Urinary bladder (tissue), 4 donors: ENCODE measurements at places on chromosomes 2 and 18. TPM values are rescaled to one million over a fixed set of nuclear protein-coding genes. Genes with fewer than 3 reads are reported as not detected.
A peak's percentile ranks its signal among the peaks of the same experiment; 100 is the strongest.

The GMPPA gene
- 34.3 TPM for total RNA-seq

The NYAP2 gene
- total RNA-seq: 0.79 TPM

The TTC21B gene
- 81.2 TPM for total RNA-seq

The IL36B gene
- not detected for total RNA-seq

The PXDN gene
- total RNA-seq: 256 TPM

The CCDC178 gene
- 3.1 TPM for total RNA-seq

DNA sequence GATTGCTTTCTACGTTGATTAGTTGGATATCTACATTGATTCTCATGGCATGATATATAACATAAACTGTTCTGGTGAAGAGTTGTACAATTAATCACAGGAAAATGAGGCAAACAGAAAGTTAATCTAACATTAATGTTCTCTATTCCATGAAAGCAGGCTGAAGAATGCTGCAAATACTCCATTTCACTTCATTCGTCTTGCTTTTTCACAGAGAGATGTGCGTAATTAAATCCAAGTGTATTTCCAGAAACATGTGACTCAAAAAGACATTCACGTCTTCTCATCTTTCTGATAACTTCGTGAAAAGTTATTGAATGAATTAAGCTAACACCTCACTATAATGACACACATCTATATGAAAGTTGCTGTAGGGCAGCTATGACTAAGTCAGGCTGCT, 1471.5 kb downstream of the DPP10 start:
- no peak for DNase-seq

DNA sequence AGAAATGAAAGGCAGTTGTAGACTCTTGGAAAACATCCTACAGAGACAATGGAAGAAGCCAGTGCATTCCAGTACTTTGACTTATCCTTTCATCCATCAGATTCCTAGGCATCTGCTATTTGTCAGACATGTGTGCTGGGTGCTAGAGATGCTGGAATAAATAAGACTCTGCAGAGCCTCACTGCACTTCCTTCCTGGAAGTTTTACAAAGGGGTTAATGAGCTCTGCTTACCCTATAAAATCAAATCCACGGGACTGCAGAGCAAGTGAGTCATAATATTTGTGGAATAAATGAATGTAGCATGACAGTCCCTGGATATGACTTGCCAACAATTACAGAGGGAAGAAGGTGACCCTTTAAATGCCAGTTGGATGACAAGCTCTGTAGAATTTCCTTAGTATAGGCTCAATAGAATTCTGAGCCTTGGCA, 52.7 kb upstream of the NPAS2 start:
- no peak for DNase-seq

- no peak for DNase-seq
These were observed 9.3 kb upstream of the IFIH1 start for GRCh38 chr2:162327806-162328205.

DNA sequence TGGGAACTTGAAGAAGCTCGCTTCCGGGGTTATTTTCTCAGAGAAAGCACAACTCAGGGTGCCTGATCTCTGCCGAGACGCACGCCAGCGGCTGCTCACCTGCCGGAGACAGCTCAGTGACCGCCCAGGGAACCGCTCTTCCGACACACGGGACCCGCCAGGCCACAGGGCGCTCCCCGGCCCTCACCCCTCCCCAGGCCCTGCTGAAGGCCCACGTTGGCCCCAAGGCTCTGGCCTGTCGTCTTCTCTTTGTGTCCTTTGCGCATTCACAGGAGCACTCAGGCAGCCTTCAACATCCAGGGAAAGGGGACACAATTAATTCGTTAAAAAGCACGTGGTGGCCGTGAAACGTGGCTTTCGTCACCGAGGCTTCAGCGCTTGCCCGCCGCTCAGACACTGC, 276.3 kb upstream of the SALL3 start:
- no peak for DNase-seq

GRCh38 chr18:69992776-69993175, 45.1 kb upstream of the CD226 start:
- no peak for DNase-seq

DNA sequence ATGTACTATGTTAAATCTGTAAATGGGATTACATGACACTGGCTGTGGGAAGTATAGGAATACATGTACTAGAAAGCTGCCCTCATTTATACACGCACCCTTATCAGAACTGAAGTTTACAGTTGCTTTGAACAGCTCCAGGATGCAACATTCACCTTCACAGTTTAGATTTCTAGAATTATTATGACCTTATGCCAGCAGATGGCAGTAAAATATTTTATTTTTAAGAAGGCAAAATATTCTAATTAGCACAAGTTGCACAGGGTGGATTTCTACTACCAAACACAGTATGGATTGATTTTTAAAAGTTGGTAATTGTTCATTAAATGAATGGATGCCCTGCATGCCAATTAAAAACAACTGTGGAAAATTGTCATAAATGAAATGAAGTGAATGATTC, 670.4 kb downstream of the KCNJ3 start:
- DNase-seq: no peak

- DNase-seq: no peak
These were observed 322.2 kb downstream of the RDH14 start for GRCh38 chr2:18238209-18238608.

- DNase-seq: no peak
These were observed 21.4 kb downstream of the GRHL1 start for GRCh38 chr2:9972621-9973479.

DNA sequence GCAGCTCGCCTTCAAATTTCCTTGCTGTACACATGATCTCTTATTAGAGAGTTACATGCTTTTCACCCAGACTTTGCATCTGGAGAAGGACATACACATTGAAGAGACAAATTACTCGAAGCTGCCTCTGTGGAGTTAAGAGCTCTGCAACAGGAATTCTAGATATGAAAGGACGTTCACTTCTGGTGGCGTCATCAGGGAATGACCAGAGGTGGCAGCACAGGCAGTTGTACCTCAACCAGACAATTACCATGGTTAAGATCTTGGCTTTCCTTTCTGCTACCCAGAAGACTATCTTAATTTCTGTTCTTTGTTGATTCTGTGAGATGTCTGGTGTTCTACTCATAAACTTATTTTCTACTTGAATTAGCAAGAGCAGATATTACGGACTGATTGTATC, 39.1 kb upstream of the MC4R start:
- DNase-seq: no peak

GRCh38 chr2:149467436-149467835, 120.1 kb downstream of the MMADHC start:
- DNase-seq: no peak

- peak; percentile 14 for DNase-seq
These were observed 62.3 kb upstream of the GREB1L start for GRCh38 chr18:21179590-21180220.

- DNase-seq: no peak
These were observed 18.1 kb upstream of the TMEM237 start for GRCh38 chr2:201661366-201661765.

DNA sequence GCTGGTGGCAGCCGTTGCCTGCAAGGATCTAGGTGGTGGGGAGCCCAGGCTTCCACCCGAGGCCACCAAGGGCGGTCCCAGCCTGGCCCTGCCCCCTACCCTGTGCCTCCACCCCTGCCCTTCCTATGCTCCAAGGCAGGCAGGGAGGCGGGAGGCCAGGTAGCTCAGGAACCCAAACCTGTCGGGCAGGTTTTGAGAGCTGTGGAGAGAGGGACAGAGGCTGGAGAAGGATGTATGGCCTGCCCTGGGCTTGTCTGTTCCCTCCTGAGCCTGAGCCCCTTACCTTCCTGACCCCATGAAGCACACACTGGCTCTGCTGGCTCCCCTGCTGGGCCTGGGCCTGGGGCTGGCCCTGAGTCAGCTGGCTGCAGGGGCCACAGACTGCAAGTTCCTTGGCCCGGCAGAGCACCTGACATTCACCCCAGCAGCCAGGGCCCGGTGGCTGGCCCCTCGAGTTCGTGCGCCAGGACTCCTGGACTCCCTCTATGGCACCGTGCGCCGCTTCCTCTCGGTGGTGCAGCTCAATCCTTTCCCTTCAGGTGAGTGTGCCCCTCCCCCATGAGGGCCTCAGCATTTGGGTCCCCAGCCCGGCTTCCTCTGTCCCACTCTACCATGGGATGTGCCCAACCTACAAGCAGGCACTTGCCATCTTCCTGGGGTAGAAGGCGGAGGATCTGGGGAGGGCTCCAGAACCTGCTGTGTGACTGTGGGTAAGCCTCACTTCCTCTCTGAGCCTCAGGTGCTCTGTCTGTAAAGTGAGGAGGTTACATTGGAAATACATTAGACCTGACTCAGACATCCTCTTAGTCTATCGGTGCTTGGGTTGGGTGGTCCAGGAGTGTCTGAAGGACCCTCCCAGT, at the start of gene PROM2:
Gene PROM2, plus strand, starts transcription at position 159 of the 860 bp plus-strand sequence. Its CDS starts 137 bp downstream, at position 296.
- peak; percentile 32 for DNase-seq

DNA sequence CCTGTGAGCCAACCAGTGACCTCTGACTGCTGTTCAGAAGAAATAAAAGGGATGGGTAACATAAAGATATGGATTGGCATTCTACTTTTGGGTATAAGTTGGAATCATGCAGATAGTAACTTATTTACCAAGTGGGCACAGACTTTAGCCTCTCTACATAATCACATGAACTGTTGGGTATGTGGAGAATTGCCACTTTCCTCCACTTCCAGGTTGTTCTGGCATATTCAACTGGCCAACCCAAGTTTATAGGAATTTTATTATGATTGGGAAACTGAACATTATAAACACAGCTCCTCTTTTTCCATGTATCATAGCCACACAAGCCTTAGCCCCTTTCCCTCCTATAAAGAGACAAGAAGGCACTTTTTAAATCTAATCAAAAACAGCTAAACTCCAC, 179.3 kb downstream of the RNF152 start:
- DNase-seq: no peak

- no peak for DNase-seq
These were observed 75.4 kb downstream of the LOXHD1 start for GRCh38 chr18:46581648-46582047.

GRCh38 chr2:8500124-8501054, 181.5 kb upstream of the ID2 start:
- DNase-seq: no peak

GRCh38 chr2:70388128-70388527, 86.3 kb upstream of the FAM136A start:
- DNase-seq: no peak
